ENCODE measurements at places on chromosomes 12 and 14.

DNA sequence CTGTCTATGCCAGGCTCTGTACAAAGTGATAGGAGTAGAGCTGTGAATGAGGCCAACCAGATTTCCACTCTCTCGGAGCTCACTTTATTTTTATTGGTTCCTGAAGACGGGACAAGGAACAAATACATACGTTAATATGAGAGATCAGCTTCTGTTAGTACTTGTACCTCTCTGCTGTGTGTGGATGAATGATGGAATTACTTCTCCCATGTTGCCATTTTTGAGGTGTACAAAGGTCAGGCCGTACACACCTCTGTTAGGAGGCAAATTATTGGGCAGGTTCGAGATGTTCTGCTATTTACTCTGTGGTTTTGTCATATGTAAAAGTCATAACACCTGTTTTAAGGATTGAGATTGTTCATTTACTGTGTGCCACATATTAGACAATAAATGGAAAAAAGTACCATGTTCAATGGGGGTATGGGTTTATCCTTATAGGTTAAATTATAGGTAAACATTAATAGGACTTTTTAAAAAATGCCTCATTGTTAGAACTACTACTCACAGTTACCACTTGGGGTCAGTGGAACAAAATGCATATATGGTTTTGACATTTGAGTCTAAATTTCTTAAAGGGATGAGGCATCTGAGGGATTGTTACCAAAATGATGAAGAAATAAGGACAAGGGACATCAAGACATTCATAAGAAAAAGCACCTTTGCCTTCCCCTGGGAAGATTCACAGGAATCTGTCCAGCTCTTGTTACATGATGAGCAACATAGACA lies 26.9 kb downstream of the WBP11 start:
- DNase-seq: peak; percentile 22

DNA sequence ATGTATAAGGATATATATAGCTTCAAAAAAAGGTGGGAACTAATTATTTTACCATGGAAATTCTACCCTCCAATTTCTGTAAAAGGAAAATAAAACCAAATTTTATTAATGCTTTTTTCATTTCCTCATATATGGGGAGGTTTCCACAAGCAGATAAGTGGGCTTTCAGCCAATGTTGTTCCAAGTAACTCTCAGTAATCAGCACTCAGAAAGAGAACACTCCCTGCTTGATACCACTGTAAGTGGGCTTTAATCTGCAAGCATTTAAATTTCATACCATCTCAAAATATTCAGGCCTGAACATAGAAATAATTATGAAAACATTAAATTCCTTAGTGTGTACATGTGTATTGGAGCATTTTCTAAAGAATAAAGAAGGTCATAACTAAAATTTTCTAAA lies 827.6 kb downstream of the C12orf50 start:
- DNase-seq: no peak

- DNase-seq: peak; percentile 95
Measured at GRCh38 chr12:103924761-103925641, 5.2 kb upstream of the HSP90B1 start.

DNA sequence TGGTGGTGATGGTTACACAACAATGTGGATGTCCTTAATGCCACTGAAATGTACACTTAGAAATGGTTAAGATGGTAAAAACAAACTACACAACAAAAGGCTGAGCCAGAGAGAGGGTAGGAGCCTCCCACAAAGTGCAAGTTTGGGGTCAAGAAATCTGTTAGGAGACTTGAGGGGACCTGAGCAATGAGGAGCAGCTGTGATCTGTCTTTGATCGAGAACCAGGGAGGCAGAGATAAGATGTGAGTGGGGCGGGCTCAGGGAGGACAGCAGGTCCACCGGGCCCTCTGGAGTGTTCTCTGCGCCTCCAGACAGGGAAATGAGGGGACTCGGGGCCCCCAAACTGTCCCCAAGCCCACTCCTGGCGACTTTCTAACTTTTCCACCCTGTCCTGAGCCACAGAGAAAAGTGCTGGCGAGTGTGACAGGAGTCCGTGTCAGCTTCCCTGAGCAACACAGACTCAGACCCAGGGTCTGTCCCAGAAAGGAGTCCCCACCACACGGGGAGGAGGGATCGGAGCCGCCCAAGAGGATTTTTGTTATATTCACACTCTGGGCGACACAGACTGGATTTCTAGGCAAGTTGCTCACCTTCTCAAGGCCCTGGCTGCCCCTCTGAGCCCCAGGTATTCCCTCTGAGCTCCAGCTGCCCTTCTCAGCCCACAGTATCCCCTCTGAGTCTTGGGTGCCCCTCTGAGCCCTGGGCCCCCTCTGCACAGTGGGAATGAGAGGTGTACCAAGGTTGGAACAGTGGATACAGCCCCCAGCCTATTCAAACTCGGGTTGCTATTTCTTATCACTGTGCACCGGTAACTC lies 11.5 kb upstream of the SCARB1 start:
- no peak for DNase-seq

GRCh38 chr12:104928036-104928745 lies 29.9 kb downstream of the SLC41A2 start:
- no peak for DNase-seq

GRCh38 chr14:53953002-53953827 lies 3.4 kb downstream of the BMP4 start:
- peak; percentile 14 for DNase-seq

DNA sequence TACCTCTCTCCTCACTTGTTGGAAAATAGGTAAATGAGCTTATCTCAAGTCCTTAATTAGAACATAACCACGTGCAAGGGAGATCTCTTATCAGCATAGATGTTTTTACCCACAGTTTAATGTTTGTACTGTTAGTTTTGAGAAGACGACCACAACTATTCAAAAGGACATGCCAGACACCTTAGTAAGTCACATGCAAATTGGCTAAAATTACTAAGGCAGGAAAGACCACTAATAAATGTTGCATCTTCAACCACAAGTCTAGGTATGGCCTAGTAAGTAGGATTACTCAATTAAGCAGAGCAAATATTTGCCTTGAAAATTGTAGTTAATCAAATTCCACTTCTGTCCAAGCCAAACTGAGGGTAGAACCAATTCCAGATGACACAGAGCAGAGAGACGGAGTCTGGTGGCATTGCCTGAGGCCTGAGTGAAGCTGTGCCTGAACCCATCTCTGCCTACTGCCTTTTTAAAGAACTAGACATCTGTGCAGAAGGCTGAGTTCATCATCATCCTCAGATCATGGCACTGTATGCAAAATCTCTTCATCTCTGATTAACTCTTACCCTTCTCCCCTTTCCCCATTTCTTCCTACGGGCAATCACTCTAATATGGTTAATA lies 29.7 kb upstream of the CHST11 start:
- peak; percentile 9 for DNase-seq

GRCh38 chr12:11015775-11016430 lies 6.5 kb downstream of the TAS2R19 start:
- DNase-seq: no peak

- no peak for DNase-seq
Measured at GRCh38 chr12:80565271-80565670, 121.2 kb downstream of the PTPRQ start.

DNA sequence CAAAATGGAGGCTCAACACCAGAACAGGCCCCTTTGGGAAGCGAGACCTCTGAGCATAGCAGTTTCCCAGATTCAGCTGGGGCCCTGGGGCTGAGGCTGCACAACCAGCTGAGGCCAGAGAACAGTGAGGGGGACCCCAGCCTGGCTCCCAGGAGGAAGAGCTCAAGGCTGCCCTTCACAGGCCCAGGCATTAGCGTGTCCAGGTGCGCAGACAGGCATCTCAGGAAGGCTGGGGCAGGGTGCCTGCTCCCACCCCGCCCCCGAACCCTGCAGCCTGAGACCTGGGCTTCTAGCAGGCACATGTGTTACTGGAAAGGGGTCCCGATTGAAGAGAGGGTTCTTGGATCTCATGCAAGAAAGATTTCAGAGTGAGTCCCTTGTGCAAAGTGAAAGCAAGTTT lies 27.2 kb downstream of the CALM1 start:
- no peak for DNase-seq

- DNase-seq: no peak
Measured at GRCh38 chr14:54606631-54607133, 39.8 kb downstream of the SAMD4A start.

DNA sequence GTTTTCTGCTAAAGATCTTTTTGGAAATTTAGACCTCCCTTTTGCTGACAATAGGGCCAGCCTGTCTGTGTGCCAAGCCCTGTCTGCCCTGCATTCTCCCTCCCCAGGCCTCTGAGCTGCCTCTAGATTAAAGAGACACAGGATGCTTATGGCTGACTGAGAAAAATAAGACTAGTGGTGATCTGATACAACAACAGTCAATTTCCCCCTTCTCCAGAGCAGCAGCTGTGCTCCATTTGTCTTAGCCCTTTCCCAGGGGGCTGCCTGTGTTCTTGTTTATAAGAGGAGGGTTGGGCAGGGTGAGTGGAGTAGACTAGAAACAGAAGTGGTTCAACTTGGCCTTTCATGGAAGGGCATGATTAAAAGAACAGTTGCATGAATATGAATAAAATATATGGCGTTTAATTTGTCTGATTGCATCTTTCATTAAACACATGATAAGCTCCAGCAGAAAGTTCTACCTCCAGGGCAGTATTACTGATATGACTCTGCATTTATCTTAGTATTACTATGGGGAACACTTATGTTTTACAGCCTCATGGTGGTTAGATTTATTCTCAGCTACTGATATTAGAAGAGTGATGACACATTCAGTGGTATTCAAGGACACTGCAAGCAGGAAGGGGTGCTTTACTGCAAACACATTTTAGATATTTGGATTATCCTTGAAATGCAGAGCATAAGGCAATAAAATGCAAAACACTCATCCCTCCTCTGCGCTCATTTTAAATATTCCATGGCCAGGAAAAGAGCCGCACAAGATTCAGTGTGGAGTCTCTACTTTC lies 150.2 kb upstream of the CLEC14A start:
- no peak for DNase-seq

DNA sequence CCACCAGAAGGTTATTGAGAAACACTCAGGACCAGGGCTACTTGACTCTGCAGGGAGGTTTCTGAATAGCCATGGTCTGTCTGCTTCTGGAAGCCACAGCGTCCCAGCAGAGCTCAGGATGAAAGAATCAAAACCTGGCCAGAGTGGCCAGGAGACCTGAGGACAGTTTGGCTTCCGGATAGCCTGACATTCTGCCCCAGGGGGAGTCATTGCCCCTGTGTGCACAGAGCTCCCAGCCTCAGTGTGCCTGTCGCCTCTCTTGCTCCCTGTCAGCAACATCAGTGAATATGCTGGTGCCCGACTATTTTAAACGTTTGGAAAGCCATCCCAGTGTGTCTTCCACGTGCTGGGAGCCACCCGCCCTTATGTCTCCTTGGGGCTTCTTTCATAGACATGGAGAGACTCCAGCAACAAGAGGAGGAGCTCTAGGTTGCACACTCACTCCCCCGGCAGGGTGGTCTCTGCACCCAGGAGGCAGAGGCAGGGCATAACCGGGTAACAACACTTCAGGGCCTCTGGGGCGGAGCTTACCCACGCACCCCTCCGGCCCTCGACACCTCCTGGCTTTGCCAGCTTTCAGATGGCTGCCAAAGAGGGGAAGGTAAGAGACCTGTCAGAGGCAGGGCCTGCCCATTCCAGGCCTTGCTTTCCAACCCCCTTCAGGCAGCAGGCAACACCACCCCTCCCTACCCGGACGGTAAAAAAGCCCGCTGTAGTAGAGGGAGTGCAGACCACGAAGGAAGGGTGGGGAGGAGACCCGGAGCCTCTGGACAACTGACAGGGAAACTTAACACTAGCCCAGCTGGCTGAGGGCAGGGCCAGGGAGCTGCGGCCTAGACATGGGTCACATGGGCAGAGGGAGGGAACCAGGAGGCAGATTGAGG lies 19.0 kb upstream of the SLC6A12 start:
- no peak for DNase-seq

GRCh38 chr12:42608196-42608825 lies 18.8 kb upstream of the PRICKLE1 start:
- DNase-seq: no peak

- no peak for DNase-seq
Measured at GRCh38 chr12:93184672-93185368, 192.9 kb upstream of the NUDT4 start.

- no peak for DNase-seq
Measured at GRCh38 chr14:58656671-58657411, 19.1 kb downstream of the DACT1 start.

- DNase-seq: no peak
Measured at GRCh38 chr14:79144896-79145295, 974.7 kb downstream of the NRXN3 start.

GRCh38 chr14:44316647-44317440 lies 190.2 kb downstream of the FSCB start:
- peak; percentile 79 for DNase-seq

DNA sequence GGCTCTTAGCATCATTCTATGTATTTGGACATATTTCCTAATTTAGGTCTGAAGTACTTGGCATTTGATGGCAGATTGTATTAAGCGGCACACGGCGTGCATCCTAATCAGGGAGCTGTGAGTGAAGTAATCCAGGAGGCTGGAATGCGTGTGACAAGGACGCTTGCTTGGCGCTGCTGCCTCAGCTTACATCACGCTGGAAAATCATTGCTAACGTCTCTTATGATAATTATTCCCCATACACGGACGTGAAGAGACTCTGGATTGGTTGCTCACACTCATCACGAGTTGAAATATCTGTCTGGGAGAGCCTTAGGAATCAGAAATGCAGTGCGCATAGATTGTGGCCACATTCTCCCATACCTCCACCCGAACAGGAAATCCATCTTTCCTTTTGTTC lies 85.3 kb downstream of the FBXW8 start:
- no peak for DNase-seq

- no peak for DNase-seq
Measured at GRCh38 chr14:93096691-93097322, 18.9 kb downstream of the ITPK1 start.

- no peak for DNase-seq
Measured at GRCh38 chr12:47223848-47224213, 144.1 kb upstream of the AMIGO2 start.

DNA sequence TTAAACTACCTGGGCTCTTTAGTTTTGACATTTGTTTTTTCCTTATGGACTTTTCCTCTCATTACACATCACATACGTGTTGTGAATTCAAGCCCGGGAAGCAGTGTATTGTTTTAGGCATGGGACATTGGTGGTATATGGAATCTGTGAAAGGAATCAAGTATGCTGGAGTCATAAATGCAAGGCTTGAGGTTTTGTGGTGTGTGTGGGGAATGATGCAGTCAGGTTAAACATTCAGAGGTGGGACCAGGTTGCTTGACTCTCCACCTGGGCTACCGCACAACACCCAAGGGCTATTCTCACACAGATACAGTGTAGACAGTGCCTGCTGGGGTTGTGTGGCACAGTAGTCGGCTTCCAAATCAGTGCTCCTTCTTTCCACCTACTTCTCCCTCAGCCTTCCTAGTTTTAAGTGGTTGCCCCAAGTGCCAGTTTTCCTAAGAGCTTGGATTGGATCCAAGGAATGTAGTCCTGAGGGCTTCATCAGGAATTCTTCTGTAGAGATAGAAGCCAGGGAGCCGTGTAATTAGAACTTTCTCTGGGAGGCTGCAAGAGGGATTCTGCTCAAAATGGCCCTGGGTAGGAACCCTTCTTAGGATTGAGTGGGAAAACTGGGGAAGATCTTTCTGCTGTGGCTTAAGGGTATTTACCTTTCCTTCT lies 243.7 kb downstream of the C12orf75 start:
- no peak for DNase-seq

DNA sequence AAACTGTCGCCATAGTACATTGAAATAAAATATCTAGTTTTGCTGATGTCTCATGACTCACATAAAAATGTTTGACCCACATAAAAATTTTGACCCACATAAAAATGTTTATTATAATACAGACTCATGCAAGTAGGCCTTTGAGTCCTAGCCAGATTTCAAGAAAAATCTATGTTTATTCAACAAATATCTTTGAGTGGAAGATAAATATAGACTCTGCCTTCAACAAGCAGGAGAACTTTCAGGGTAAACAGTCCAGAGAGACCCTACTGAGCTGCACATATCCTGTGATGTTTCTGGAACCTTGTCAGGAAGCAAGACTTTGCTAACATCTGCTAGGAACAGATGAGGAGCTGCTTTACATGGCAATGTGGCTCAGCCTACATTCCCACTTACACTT lies 283.1 kb downstream of the MDGA2 start:
- no peak for DNase-seq
